ENCODE measurements at places on chromosomes 7 and 10.

GRCh38 chr7:98209166-98209920 lies 1.9 kb upstream of the BHLHA15 start:
- DNase-seq, result no peak

DNA sequence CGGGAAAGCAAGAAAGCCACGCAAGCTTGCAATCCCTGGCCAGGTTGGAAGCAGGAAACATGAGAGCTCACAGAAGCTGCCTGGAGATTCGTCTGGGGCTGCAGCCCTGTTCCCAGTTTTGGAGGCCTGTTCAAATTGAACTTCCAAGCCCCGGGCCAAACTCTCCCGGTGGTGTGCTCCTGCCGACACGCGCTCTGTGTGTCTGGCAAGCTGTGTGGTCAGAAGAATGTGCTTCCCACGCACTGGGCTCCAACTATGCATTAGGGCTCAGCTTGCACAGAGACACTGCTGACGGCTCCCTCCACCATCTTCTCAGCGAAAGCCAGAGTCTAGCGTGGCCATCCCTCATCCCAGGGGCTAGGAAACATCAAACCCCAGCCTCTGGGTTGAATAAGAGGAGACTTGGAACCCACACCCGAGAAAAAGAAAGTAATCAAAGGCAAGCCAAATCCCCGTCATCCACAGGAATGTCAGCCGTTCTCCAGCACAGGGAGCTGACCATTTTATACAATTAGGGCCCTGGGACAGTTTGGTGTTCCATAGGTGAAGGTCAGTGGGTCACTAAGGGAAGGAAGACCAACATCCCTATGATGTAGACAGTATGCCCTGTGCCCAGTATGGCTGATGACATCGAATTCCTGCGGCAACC lies 107.2 kb downstream of the FGFR2 start:
- DNase-seq, result no peak

- no peak for DNase-seq
Measured at GRCh38 chr10:88103576-88103975, 240.2 kb downstream of the PTEN start.

- DNase-seq, result no peak
Measured at GRCh38 chr10:110646417-110647135, 2.4 kb downstream of the RBM20 start.

- no peak for DNase-seq
Measured at GRCh38 chr7:114073701-114074100, 154.9 kb upstream of the PPP1R3A start.

GRCh38 chr7:48971173-48971572 lies 46.8 kb downstream of the CDC14C start:
- DNase-seq, result no peak

- no peak for DNase-seq
Measured at GRCh38 chr10:80454513-80455460, 677 bp downstream of the TSPAN14 start.

DNA sequence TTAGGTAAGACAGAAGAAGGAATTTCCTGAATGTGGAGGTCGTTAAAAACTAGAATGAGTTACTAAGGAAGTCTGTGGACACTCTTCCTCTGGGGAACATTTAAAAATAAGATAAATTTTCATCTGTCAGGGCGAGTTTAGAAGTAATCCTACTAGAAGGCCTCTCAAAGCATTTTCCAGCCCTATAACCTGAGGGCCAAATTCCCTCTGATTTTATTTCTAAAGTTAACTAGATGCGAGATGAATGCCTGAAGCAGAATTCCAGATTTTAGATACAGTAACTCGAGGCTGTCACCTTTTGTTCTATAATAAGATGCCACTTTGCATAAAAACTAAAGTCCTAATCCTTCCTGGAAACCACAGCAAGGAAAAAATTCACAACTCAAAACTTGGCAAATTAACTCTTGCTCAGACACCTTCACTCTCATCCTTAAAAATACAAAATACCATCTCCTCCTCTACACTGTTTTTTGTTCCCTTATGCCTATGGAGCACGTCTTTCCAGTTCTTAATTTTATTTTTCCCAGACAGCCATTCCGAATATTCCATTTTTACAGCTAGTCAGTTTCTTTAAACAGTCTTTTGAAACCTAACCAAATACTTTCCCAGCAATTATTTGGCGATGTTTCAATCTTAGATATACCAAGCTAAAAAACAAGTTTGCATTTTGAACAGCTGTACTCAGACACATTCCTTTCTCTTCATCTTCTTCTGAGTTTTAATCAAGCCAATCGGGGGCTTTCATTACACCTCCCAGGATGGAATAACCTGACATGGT lies 420.7 kb upstream of the NFE2L3 start:
- no peak for DNase-seq

GRCh38 chr7:95229301-95229700 lies 95.0 kb downstream of the PON1 start:
- DNase-seq, result no peak

- DNase-seq, result no peak
Measured at GRCh38 chr7:155734445-155734809, 77.8 kb downstream of the SHH start.

- DNase-seq, result peak; percentile 83
Measured at GRCh38 chr10:114821915-114822443, 399 bp downstream of the FHIP2A start.

DNA sequence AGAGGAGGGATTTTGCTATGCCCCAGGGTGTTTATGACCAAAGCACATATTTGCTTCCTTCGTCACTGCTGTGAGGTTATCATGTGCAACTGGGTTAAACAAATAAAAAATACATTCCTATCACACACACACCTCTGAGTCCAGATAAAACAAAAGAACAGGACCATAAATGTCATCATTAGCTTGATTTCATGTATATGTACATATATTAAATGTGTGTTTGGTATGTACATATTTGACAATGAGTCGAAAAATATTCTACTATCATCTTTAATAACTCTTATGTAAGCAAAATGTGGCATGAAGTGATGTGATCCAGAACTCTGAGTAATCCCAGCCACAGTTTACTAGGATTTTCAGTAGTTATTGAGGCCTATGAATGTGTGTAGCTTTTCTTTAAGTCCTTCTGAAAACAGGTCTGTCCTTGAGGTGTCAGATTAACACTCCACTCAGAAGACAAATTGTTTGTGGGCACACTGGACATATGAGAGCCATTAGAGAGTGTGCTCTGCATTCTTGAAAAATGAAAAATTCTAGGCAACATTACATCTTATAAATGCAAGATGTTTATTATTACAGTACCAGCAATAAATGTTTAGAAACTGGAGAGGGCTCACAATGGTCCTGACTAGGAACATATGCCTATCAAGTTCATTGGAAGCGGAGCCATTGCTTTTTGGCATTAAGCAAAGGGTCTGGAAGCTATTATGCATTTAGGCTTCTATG lies 335.1 kb upstream of the SEMA3A start:
- no peak for DNase-seq

DNA sequence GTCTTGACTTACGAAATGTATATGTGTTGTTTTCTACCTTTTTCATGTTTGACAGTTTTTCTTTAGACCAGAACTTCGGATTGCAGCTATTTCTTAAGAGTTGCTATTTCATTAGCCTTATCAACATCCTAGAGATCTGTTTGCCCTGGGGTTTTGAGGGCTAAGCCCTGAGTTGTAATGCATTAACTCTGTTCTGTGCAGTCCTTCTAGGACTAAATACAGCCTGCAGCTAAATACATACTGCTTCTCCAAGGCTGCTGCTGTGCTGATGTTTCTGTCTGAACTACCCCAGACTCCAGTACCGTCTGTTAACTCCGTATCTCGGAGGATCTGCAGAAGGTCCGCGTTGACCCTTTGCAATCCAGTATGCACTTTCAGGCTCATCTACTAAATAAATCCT lies 26.5 kb downstream of the KIAA1217 start:
- DNase-seq, result no peak

Data from bone marrow (tissue), 2 donors.